ENCODE measurements at places on chromosomes 7 and 10.

- no peak for DNase-seq
These were observed 63.4 kb upstream of the NPTX2 start for GRCh38 chr7:98553666-98554065.

GRCh38 chr10:23362069-23362830, 17.7 kb upstream of the C10orf67 start:
- DNase-seq: no peak

DNA sequence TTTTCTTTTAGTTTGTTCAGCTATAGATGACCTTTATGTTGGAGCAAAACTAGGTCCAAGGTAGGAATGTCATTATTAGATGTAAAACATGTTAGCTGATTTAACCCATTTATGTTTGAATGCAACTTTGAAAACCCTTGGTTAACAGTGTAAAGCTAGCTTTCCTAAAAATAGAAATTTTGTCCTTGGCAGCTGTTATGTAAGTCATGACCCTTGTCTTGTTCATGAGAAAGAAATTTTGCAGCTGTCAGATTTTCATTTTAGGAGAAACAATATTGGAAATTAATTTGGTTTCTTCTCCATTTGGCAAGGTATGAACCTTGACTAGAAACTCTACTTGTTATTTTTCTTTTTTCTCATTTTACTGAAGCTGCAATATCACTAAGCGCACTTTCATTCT, 23.9 kb upstream of the CCAR1 start:
- DNase-seq: no peak

DNA sequence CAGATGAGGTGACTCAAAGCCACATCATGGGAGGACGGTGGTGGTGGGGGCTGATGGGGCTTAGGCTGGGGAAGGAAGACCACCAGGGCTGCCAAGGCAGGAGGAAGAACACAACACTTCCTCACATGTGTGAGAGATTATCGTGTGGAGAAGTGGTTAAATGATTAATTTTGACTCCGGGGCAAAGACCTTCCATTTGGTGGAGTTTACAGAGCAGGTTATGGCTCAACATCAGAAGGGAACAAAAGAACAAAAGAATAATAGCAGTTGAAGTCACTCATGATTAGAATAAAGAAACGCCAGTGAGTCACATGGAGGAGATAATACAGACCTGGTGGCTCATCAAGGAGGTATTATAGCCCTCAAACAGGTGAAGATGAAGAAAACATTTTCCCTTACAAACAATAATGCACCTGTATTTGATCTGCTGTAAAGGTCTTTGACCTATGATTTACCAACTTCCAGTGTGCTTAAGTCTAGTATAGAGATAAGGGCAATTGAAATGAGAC, 170.1 kb downstream of the PKD1L1 start:
- no peak for DNase-seq

DNA sequence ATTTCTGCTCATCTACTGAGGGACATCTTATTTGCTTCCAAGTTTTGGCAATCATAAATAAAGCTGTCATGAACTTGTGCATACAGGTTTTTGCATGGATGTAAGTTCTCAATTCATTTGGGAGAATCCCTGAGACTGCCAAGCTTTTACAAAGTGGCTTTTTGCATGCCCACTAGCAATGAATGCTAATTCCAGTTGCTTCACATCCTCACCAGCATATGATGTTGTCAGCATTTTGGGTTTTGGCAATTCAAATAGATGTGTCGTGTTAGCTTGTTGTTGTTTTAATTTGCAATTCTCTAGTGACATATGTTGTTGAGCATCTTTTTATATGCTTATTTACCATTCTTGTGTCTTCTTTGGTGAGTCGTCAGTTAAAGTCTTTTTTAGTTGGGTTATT, 57.2 kb downstream of the RAB18 start:
- DNase-seq: no peak

- DNase-seq: no peak
These were observed 121.4 kb upstream of the CHST15 start for GRCh38 chr10:124214610-124215375.

- no peak for DNase-seq
These were observed 2.9 kb upstream of the NRAP start for GRCh38 chr10:113666682-113667252.

DNA sequence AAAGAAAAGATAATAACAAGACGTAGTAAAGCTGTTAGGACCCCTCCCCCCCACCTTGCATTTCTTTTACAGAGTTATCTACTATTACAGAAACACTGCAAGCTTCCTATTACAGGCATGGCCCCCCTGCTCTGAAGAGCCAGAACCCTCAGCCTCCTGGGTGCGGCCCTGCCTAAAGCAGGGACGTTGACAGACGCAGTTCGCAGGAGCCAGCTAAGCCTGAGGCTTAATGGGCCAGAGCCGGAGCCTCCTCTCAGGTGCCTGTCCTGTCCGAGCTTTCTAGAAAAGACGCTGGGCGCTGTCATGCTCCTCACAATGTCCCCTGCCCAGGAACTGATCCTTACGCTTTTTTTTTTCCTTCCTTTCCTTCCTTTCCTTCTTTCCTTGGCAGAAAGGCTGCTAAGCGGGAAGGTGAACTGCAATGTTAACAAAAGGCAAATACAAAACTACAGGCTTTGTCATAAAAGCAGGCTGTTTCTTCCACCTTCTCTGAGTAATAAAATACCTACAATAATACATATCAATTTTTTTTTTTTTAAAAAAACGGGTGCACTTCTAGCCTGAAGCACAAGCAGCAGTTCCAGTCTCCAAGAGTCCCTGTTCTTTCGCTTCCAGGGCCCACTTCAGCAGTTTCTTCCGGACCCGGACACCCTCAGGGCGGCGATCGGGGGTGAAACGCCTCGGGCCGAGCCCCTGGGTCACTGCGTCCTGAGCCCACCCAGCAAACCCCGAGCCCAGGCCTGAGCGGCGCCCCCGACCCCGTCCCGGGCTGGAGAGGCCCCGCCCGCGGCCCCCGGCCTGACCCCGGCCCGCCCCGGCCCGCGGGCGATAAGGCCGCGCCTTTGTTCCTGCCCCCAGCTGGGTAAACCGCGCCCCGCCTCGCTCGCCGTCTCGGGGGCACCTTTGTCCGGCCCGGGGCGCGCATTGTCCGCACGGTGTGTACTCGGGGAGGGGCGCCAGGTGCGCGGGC, 11.2 kb downstream of the MNX1 start:
- DNase-seq: no peak

DNA sequence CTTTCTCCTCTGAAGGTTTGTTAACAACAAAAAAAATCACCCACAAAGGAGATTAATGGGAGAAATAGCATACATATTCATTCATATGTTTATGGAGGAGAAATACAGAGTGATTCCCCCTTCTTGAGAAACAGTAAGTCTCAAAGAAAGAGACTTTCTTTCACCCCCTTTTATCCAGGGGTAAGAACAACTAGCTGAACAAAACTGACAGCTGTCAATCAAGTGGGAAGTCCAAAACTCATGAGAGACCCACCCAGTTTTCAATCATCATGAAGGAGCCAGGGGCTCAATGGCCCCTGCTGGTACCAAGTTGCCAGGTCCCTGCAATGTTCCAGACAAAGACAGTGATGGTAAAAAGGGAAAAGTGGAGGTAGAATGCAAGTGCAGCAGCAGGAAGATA, 1.9 kb upstream of the CYP3A43 start:
- no peak for DNase-seq

- DNase-seq: no peak
These were observed 134.6 kb downstream of the SEMA3A start for GRCh38 chr7:84060000-84060399.

DNA sequence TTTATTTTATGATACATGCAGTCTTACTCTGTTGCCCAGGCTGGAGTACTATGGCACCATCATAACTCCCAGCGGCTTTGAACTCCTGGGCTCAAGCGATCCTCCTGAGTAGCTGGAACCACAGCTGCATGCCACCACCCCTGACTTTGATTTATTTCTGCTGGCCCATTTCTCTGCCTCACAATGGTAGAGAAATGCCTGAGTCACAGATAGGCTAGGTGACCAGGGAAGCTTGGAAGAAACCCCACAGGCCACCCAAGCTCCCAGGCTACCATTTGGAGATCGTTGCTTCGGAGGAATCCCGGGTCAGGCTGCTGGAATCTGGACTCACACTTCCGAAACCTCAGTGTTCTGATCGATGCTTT, 17.4 kb upstream of the BAIAP2L1 start:
- no peak for DNase-seq

- DNase-seq: no peak
These were observed 17.2 kb upstream of the UBE2H start for GRCh38 chr7:129969881-129970446.

DNA sequence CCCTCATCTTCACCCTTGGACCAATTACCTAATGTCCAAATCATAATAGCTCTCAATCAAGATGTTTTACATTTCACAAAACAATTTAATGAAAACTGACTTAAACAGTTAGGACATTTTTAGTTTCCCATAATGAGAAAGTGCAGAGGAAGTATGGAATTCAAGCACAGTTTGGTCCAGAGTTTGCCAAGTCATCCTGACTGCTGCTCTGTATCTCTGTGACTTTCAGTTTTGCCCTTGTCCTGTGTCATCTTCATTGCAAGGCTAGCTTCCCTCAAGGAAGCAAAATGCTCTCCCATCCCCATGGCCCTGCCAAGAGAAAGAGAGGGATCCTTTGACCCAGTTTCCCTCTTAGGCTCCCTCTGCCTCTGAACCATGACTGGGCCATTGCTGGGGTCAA, 7.9 kb upstream of the PLEKHS1 start:
- DNase-seq: no peak

GRCh38 chr10:111199587-111199986, 122.8 kb downstream of the ADRA2A start:
- DNase-seq: no peak

GRCh38 chr10:44978570-44979280, at the start of gene DEPP1:
Gene DEPP1, minus strand, starts transcription at chr10:44978809. Its CDS starts 779 bp downstream, at chr10:44978030.
- DNase-seq: no peak

DNA sequence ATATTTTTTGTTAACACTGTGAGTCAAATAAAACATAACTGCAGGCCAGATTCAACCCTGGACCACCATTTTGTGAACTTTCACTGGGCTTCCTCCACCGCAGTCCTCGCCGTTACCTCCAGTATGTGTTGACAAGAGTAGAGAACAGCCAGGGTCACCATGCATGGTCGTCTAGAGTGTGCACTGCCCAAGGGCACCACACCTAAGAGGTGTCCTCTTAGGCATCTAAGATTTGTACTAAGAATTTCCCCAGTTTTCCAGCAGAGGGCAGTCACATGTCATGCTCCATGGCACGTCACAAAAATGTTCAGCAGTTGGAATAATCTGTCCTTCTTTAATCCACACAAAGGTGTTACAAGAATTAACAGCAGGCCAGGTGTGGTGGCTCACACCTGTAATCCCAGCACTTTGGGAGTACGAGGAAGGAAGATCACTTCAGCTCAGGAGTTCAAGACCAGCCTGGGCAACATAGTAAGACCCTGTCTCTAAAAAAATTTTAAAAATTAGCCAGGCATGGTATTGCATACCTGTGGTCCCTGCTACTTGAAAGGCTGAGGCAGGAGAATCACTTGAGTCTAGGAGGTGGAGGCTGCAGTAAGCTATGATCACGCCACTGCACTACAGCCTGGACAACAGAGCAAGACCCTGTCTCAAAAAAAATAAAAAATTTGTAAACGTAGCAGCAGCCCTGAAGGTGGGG, 71.2 kb upstream of the FOXK1 start:
- peak; percentile 20 for DNase-seq

DNA sequence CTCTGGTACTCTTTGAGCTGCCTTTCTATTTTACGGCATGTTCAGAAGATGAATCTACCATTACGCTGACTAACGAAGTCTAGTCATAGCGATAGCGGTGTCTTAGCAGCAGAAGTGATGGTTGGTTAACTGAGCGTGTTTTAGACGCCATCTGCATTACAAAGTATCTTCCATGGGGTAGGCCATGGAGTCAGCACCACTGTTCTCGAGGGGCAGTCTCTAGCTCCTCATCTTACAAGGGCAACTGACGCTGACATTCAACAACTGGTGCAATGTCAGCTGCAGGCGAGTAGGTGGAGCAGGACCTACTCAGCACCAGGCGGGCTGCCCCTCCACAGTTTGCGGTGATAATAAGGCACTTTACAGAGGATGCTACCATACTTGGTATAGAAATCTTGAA, 88.7 kb downstream of the ADARB2 start:
- no peak for DNase-seq

GRCh38 chr10:788796-789748, 99.6 kb upstream of the DIP2C start:
- DNase-seq: no peak

DNA sequence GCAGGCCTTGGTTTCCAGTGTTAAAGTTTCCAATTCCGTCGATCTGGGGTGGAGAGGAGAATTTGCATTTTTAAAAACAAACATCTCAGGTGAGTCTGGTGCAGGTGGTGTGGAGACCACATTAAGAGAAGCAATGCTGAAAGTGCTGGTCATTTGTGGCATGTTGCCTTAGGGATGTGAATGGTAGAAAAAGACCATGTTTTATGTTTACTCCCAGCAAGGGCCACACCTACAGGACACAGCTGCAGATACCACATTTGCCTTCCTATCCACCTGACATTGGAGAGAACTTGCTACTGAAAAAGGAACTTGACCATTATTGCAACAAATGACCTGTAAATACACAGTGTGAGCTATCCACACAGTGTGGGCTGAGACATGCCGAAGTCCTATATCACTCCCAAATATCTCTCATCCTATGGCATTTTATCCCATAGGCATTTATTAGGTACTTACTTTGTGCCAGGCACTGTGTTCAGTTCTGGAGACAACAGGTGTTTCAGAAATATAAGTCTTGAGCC, 183.1 kb downstream of the NRP1 start:
- no peak for DNase-seq

DNA sequence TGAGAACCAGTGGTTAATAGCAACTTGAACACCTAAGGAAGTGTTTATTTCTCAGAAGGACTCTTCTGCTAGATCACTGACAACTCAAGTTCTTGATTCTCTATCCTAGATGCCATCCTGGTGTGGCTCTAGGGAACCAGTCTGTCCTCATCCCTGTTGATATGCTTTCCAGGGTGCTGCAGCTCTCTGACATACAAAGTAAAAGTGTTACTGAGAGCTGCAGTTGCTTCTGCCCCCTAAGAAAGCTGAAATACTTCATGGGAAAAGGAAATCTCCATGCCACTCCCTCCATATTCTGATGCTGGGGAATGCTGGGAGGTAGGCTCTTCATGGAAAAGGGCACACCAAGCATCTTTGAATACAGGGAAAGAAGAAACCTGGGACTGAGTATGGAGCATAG, 168.1 kb downstream of the KLF6 start:
- no peak for DNase-seq

GRCh38 chr10:130479926-130480325, 343.7 kb downstream of the GLRX3 start:
- DNase-seq: no peak

DNA sequence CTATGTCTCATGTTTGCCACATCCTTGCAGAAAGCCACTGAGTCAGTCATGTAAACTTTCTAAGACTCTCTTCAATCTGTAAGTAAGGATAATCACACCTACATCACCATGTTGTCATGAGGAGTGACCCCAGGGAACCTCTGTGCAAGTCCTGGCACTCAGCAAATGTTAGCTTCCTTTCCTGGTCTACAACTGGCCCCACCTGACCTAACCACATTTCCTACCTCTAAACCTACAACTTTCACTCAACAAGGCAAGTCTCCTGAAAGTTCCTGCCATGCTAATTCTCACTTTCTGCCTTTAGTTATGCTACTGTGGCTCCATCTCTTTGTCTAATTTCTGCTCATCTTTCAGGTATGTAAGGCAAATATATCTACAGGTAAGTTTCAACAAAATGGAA, 72.3 kb upstream of the SEM1 start:
- no peak for DNase-seq

GRCh38 chr7:69411466-69411865, 186.8 kb upstream of the AUTS2 start:
- no peak for DNase-seq

- no peak for DNase-seq
These were observed 88.7 kb downstream of the SORBS1 start for GRCh38 chr10:95472304-95473088.

- DNase-seq: no peak
These were observed 48.9 kb upstream of the PDCD4 start for GRCh38 chr10:110822712-110823311.
